ENCODE measurements at places on chromosomes 4 and X. TPM values are rescaled to one million over a fixed set of nuclear protein-coding genes. Genes with fewer than 3 reads are reported as not detected.

The RGS12 gene
- 19.0 TPM for total RNA-seq

The NR3C2 gene
- 0.20 TPM for total RNA-seq

The FGA gene
- total RNA-seq = not detected

The ENAM gene
- not detected for total RNA-seq

The FGFRL1 gene
- total RNA-seq = 75.7 TPM

The FTHL17 gene
- total RNA-seq = not detected

The SPINK2 gene
- total RNA-seq = not detected

The SPIN2B gene
- 12.9 TPM for total RNA-seq

The BGN gene
- total RNA-seq = 1,195 TPM

The CXCL1 gene
- 1.0 TPM for total RNA-seq

The USP27X gene
- 2.8 TPM for total RNA-seq

The GPR119 gene
- total RNA-seq = not detected

The SEPTIN6 gene
- 32.5 TPM for total RNA-seq

The VEGFD gene
- total RNA-seq = 0.20 TPM

The CD40LG gene
- not detected for total RNA-seq

The TREX2 gene
- total RNA-seq = 1.6 TPM

The GC gene
- not detected for total RNA-seq

The LANCL3 gene
- 0.05 TPM for total RNA-seq

The CD38 gene
- total RNA-seq = not detected

The DCAF4L1 gene
- total RNA-seq = 0.24 TPM

The RAB33B gene
- total RNA-seq = 13.8 TPM

The ADH1B gene
- 1.2 TPM for total RNA-seq

The UPF3B gene
- 6.3 TPM for total RNA-seq

The TMSB15C gene
- 3.4 TPM for total RNA-seq

The SLC26A1 gene
- 0.72 TPM for total RNA-seq

The PROM1 gene
- total RNA-seq = 0.10 TPM

The RGN gene
- 0.33 TPM for total RNA-seq

The PAGE2 gene
- not detected for total RNA-seq

The CXXC4 gene
- total RNA-seq = not detected

The UCP1 gene
- not detected for total RNA-seq

The MAGEA8 gene
- total RNA-seq = not detected

The TMPRSS11A gene
- total RNA-seq = not detected

The GPRASP2 gene
- total RNA-seq = 11.5 TPM

The NLGN3 gene
- total RNA-seq = 0.87 TPM

The SAT1 gene
- total RNA-seq = 263 TPM

The STK26 gene
- total RNA-seq = 17.9 TPM

The FAAH2 gene
- total RNA-seq = 1.2 TPM

The NXF2B gene
- not detected for total RNA-seq

The SLIT2 gene
- 41.3 TPM for total RNA-seq

The BTC gene
- total RNA-seq = 0.41 TPM

The FGG gene
- not detected for total RNA-seq

All from chondrocyte (in vitro differentiated cells).